ENCODE measurements at places on chromosomes 5 and 9.

DNA sequence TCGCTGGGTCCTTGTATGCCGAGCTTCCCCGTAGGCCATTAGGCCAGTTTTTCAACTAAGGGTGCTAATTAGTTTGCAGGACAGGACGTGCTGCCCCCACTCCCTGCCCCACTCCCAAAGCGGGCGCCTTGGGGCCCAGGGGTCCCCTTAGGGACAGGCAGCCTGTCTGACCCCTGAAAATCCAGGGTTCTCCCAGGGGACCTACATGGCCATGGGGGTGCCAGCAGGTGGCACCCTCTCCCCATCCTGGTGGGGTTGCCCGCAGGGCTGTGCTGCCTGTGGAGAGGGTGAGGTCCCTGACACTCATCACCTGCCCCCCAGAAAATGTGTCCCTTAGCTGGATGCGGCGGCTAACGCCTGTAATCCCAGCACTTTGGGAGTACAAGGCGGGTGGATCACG, 8.5 kb upstream of the CCDC187 start:
- DNase-seq: no peak

DNA sequence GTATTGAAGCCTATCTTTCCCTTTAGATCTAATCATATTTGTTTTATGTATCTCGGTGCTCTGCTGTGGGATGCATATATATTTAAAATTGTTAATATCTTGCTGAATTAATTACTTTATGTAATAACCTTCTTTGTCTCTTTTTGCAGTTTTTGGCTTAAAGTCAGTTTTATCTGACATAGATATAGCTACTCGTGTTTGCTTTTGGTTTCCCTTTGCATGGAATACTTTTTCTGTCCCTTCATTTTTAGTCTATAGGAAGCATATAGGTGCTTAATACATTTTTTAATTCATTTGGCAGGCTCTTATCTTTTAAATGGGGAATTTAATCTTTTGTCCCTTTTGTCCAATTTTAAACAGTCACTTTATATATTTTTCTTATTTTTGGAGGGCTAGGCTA, 360.6 kb upstream of the PRR16 start:
- no peak for DNase-seq

DNA sequence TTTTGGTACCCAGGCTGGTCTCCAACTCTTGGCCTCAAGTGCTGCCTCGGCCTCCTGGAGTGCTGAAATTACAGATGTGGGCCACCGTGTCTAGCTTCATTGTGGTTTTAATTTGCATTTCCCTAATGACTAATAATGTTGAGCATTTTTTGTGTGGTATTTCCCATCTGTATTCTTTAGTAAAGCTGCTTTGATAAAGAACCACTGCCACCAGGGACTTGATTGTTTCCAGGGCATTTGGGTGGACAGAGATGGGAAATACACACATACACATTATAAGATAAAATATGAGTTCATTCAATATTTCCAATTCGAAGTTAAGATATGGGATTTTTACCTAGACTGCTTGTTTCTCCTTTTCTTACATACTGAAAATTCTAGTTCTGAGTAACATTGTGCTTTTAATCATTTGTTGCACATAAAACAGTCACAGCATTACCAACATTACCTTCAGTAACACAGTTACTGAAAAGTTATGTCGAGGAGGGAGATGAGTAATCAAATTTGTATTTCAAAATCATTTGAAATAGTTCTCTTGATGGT, 28.9 kb downstream of the HABP4 start:
- DNase-seq: no peak

GRCh38 chr5:126514131-126514557, 80.9 kb downstream of the ALDH7A1 start:
- DNase-seq: peak; percentile 29

DNA sequence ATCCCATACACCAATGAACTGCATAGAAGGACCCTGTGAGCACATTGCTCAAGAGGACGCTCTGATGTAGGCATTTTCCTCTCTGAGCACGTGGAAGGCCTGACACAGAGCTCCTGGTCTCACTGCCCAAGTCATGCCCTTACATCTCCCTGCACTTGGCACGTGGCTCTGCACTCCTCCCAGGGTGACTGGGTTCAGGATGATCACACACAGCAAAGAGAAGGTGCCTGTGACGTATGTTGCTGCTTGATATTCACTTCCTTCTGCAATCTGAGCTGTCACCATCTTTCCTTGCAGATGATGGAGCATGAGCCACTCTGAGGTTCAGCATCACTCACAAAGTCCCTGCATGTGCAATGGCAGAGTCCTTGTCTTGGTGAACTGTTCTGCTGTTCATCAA, 125.2 kb downstream of the FSTL4 start:
- DNase-seq: no peak

- DNase-seq: no peak
Observed at GRCh38 chr5:130222573-130222972, 318.3 kb downstream of the CHSY3 start.

DNA sequence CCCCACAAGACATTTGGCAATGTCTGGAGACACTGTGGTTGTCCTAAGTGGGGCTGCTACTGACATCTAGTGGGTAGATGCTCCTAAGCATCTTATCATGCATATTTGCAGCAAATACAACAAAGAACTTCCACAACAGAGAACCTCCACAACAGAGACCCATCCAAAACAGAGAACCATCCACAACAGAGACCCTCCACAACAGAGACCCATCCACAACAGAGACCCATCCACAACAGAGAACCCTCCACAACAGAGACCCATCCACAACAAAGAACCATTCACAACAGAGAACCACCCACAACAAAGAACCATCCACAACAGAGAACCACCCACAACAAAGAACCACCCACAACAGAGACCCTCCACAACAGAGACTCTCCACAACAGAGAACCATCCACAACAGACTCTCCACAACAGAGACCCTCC, 32.8 kb downstream of the ARPC5L start:
- no peak for DNase-seq

GRCh38 chr5:140560227-140560626, 3.0 kb upstream of the SRA1 start:
- DNase-seq: no peak

DNA sequence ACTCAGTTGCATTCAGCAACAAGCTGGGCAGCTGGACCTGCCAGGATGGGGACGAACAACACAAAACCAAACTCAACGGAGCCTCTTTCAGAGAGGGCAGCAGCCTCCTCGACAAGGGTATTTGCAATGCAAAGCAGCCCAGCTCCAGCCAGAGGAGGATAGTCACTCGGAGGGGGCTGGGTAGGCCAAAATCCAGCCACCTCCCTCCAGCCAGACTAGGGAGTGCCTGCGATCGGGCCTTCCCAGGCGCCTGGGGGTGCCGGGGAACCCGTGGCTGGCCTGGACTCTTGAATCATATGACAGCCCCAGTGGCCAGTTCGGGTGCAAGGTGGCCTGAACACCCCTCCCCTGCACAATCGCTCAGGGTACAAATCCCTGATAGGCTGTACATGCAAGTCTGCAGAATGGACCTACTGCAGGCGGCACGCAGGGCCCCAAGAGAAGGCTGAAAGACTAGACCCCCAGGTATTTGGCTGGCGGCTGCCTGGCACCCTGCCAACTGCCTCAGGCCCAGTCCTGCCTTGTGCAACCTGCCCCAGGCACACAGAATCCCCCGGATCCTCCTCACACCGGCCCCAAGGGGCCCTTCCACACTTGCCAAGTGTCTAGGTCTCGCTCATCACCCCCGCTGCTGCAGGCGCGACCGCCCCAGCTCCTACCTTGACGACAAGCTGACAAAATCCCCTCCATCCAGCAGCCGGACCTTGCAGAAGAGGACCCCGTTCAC, 1.3 kb downstream of the EEIG1 start:
- DNase-seq: no peak

GRCh38 chr9:94017939-94018531, 62.9 kb upstream of the BARX1 start:
- no peak for DNase-seq

DNA sequence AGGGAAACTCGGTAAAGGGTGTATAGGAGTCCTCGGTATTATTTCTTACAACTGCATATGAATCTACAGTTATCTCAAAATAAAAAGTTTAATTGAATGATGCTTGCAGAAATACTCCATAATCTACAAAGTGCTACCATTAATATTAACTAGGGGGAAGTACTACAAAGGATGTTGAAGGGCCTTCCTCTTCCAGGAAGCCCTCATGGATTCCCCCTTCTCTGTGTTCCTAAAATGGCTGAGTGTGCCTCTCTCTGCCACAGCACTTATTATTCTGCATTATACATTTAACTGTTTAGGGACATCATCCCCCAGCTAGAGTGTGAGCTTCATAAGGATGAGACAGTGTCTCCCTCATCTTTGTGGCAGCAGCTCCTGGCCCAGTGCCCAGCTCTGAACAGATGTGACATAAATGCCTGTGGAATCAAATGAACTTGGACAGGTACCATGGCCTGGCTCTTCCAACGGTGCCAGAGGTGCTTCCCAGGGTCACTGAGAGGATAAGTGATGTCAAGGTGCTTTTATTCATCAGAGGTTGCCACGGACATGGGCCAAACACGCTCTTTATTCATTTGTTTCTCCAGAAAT, 99.5 kb downstream of the PAX5 start:
- no peak for DNase-seq

DNA sequence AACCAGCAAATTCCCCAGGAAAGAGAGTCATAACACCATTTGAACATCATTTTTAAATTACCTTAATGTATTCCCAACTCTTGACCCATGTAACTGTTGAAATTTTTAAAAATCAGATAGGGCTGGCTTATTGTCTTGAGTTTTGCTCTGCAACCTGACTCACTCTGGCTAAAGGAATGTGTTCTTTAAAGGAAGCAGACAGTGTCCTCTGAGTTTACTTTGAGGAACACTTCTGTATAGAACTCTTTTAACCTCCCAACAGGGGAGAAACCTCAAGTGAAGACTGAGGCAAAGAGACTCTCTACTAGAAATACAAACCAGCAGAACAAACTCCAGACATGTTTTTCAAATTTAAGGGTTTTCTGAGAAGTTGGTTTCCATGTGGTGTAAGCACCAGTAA, 248.9 kb downstream of the CWC27 start:
- DNase-seq: no peak

DNA sequence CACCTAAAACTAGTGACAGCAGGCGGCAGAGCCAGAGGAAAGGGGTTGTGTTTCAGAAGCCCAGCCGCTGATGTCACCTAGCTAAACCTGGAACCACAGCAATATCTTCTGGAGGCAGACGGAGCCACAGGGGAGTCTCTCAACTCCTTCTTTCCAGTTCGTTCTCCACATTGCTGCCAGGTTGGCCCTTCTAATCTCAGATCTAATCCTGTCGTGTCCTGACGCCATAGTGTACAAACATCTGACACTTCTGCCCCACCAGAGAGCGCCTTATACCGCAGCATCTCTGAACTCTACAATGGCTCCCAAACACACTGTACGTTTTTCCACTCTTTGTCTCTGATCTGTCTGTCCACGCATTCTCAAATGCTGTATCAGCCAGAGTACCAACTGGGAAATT, 240.0 kb downstream of the SMARCA2 start:
- DNase-seq: no peak

DNA sequence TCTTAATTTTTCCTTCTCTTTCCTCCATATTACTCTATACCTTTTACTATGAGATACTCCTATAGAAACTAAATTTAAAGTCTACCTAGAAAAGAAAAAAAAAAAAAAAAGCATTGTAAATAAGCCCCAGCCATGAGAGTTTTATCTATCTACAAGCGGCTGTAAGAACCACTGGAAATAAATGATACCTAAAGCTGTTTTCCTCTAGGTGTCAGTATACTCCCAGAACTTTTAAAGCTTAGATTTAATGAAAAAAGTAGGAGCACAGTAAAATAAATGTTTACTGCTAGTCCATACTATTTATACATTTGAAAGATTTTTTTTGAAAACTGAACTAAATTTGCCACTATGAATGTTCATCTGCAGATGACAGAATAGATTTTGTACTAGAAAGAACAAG, 26.2 kb downstream of the TYRP1 start:
- DNase-seq: no peak

- DNase-seq: no peak
Observed at GRCh38 chr5:118923295-118924005, 64.9 kb downstream of the DTWD2 start.

GRCh38 chr5:83133797-83134196, 56.5 kb downstream of the XRCC4 start:
- DNase-seq: no peak

DNA sequence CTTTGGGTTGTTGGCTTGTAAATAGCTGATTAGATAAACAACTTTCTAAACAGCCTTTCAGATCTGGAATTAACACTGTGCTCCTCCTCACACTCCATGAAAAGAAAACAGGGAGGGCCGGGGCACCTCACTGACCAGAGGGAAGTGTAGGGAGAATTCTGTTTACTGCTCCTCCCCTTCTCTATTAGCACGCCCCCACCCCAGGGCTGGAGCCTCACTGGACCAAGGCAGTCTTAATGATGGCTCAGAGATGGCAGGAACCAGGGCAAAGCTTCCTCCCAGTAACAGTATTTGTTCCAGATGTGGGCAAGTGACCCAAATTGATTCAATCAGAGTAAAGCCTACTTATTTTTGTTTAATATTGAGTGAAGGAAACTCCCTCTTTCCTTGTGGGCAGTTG, 256.6 kb downstream of the MSX2 start:
- no peak for DNase-seq

- DNase-seq: no peak
Observed at GRCh38 chr5:52989781-52990527, 802 bp downstream of the ITGA2 start.

GRCh38 chr5:18113721-18114120, 479.5 kb downstream of the TAF11L14 start:
- no peak for DNase-seq

DNA sequence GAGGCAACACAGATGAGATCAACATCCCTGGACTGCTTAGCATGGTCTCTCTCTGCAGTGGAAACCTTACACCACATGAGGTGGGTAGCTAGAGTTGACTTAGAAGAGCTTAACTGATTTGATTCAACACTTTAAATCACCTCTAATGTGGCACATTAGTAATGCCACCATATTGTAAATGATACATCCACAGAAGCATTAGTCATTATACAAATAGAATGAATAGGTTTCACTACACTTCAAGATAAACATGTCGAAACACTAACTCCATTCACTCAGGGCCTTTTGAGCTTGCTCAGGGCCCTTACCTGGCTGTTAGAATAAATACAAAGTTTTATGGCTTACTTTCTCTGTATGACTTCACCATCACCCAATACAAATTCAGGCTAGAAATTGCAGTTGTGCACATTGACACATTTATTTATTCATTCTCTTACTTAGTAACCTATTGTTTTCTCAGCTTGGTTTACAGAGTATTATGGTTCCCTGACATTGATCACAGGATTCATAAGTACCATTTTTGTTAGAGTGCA, 9.3 kb upstream of the SMAD5 start:
- DNase-seq: no peak

GRCh38 chr5:28779161-28779754, 1740.9 kb upstream of the CDH9 start:
- DNase-seq: no peak

GRCh38 chr5:60490597-60491166, 209.3 kb downstream of the DEPDC1B start:
- DNase-seq: no peak

All from CMK (cell line).